SK-N-SH (cell line): ENCODE measurements at places on chromosomes 5 and 9.

- no peak for DNase-seq
Observed at GRCh38 chr5:126143622-126144021, 279.6 kb upstream of the GRAMD2B start.

GRCh38 chr5:63727583-63727982 is 234.7 kb downstream of the HTR1A start:
- DNase-seq = no peak

DNA sequence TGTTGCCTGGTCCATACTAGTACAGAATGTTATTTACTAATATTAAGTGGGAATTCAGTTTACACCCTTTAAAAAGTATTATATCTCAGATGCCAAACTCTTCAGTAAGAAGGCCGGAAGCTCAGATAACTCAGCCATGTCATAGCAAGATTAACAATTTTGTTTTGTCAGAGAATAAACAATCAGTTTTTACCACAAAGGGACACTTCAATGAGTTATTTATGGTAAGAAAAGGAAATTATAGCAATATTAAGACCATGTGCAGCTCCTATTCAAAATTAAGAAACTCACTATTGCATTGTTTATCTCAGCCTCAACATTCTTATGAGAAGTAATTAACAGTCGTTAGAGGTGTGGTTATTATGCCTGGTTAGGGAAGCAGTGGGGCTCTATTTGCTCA is 13.1 kb upstream of the ARL15 start:
- no peak for DNase-seq

- DNase-seq = no peak
Observed at GRCh38 chr5:83810511-83810910, 89.9 kb upstream of the HAPLN1 start.

- no peak for DNase-seq
Observed at GRCh38 chr5:157431544-157432200, 28.3 kb upstream of the NIPAL4 start.

- DNase-seq = no peak
Observed at GRCh38 chr9:72384710-72385485, 19.9 kb upstream of the ZFAND5 start.
